ENCODE measurements at places on chromosomes 2 and 18.
A peak's percentile ranks its signal among the peaks of the same experiment; 100 is the strongest.

DNA sequence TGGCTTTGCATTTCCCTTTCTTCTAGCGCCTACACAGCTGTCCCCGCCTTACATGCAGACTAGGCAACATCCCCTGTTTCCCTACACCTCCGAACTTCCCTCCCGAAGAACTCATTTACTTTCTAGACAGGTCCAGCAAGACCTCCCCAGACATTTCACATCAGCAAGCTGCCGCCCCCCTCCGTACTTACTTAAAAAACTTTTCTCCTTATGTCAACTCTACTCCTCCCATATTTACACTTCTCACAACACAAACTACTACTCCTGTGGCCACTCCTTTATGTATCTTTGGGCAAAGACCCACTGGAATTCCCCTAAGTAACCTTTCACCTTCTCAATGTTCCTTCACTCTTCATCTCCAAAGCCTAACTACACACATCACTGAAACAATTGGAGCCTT is 20.4 kb upstream of the ZNF397 start:
- no peak for DNase-seq

GRCh38 chr2:171176516-171176915 is 15.8 kb upstream of the TLK1 start:
- DNase-seq, result no peak

DNA sequence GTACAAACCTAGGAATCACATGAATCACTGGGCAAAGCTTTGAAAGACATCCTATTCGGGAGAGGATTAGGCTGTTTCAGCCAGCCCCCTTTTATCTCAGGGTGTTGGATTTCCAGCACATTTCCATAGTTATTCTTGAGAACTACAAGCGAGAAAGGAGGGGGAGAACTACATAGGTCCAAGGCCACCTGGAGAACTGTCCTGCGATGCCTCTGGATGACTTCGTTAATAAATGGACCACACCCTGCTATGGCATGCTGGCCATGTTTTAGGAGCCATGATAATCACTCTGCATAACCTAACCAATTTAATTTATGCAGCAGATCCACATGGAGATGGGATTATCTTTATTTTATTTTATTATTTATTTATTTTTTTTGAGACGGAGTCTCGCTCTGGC is 29.9 kb downstream of the RHBDD1 start:
- no peak for DNase-seq

GRCh38 chr2:136328207-136328795 is 210.4 kb upstream of the CXCR4 start:
- no peak for DNase-seq

- DNase-seq, result no peak
Measured at GRCh38 chr2:67572721-67573435, 175.7 kb downstream of the ETAA1 start.

GRCh38 chr18:29007986-29008654 is 831.2 kb upstream of the CDH2 start:
- DNase-seq, result no peak

DNA sequence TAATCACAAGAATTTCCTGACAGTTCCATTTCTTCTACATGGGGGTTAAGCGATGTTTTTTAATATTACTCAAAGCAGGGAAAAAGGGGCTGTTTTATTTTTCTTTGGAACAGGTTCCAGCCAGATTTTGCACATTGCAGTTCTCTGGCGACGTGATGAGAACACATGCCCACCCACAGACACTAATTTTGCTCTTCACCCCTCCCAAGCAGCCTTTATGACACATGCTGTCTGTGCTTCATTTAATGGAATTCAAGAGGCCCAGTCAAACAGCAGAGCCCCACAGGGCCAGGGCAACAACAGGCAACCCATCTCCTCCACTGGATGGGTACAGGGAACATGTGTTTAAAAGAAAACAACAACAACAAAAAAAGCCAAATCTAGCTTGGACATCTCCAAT is 70.8 kb downstream of the SPRED2 start:
- DNase-seq, result no peak

GRCh38 chr2:71592181-71592711 is 138.9 kb downstream of the DYSF start:
- no peak for DNase-seq

GRCh38 chr2:39661826-39662225 is 3.9 kb upstream of the TMEM178A start:
- DNase-seq, result no peak

GRCh38 chr18:48735080-48735676 is 196.3 kb downstream of the CTIF start:
- no peak for DNase-seq

DNA sequence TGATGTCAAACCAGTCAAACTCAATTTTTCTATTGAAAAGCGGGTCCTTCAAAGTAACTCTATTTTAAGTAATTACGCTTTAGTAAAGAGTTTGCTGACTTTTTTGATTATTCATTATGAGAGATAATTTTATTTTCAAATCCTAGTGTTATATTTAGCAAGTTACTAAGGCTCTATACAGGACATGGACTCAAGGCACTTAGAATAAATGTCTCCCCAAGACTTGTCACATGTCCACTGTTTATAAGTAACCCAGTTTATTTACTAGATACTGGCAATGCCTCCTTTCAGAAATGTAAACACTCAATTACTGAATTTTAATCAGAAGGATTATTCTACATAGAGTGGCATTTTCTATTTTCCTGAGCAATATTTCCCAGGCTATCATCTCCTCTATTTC is 638.1 kb downstream of the ERBB4 start:
- DNase-seq, result no peak

DNA sequence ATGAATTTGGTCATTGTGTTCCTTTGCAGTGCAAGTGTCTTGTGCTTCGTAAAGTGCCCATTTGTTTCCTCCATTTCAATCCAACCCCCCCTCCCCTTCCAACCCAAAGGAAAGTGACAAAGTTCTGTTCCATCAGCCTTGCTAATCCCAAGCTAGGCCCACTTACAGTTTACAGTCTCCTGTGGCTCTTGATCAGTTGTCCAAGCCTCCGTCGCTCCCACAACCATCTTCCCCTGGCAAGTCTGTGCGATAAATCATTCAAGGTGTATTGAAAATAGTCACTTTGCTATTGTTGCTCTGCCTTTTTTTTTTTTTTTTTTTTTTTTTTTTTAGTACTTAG is 6.5 kb downstream of the POU3F3 start:
- DNase-seq, result no peak

DNA sequence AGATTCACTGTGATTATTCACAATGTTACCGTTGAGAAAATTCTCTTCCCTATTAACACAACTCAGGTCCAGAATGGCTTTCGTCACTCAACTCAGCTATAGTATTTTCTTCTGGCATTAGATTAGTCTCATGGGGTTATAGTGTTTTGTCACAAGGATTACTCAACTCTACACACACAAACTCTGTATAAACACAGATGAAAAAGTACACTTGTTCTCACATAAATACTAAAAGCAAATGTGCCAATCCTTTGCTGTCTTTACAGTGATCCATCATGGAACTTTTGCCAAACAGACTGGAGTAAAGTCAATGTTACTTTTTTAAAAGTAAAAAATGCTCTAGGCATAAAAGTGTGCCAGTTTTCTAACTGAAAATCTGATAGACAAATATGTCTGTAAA is 267.6 kb downstream of the RBM43 start:
- no peak for DNase-seq

GRCh38 chr2:75396314-75396713 is 164.4 kb downstream of the EVA1A start:
- no peak for DNase-seq

- DNase-seq, result no peak
Measured at GRCh38 chr2:9424447-9425164, 1.2 kb downstream of the CPSF3 start.

GRCh38 chr18:42742474-42742873 is 373.0 kb downstream of the RIT2 start:
- DNase-seq, result no peak

DNA sequence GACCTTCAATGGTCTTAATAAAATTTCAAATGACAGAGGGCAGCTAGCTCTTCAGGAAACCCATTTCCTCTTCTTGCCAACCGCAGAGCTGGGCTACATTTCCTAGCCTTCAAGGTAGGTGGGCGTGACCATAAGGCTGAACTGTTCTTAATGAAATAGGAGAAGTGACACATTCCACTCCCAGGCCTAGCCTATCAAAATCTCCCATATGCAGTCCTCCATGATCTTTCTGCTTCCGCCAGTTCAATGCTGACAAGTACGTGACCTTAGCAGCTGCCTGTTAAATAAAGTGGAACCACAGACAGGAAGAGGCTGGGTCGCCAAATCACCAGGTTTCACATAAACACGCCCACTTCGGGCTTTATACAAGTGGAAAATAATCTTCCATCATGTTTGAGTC is 13.2 kb downstream of the SERPINE2 start:
- no peak for DNase-seq

GRCh38 chr18:65975536-65975935 is 224.7 kb downstream of the CDH7 start:
- no peak for DNase-seq

GRCh38 chr2:181741756-181742155 is 61.4 kb upstream of the NEUROD1 start:
- DNase-seq, result peak; percentile 12

DNA sequence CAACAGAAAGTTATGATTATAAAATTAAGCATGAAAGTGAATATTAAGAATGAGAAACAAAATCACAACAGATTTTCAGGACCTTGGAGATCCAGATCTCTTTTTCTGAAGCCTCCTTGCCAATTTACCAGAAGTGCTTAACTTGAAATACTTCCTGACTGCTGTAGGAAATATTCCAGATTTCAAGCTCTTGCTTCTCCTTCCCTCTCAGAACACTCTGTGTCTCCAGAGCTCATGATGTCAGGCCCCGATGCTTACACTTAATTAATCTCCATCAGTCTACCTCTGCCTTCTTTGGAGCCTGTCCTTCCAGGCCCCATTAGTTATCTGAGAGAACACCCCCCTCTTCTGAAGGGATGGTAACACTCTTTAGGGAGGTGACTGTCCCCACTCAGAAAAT is 20.7 kb upstream of the NT5C1B start:
- no peak for DNase-seq

DNA sequence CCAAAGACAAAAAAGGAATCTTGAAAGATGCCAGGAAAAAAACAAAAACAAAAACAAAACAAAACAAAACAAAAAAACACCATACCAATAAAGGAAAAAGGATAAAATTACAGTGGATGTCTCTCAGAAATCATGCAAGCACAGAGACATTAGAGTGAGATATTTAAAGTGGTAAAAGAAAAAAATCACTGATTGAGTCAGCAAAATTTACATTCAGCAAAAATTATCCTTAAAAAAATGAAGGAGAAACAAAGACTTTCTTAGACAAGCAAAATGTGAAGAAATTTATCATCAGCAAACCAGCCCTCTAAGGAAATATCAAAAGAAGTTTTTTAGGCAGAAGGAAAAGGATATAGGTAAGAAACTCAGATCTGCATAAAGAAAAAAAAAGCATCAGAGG is 10.2 kb upstream of the GKN1 start:
- DNase-seq, result no peak

DNA sequence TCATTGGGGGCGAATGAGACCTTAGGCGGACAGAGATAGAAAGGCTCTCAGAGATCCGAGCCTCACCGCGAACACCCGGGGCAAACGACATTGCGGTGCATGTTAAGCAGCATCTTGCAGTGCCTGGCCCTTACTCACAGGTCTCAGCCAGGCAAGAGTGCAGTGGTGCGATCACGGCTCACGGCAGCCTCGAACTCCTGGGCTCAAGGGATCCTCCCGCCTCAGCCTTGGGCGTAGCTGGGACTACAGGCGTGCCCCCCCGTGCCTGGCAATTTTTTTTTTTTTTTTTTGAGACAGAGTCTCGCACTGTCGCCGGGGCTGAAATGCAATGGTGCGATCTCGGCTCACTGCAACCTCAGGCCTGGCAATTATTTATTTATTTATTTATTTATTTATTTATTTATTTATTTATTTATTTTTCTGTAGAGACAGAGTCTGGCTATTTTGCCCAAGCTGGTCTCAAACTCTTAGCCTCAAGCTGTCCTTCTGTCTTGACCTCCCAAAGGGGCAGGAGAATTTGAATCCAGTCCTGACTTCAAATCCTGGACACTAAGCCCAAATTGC is 1.3 kb downstream of the LAMA3 start:
- DNase-seq, result no peak

- DNase-seq, result no peak
Measured at GRCh38 chr2:120856421-120856862, 120.8 kb downstream of the GLI2 start.

- no peak for DNase-seq
Measured at GRCh38 chr18:5152343-5153020, 44.6 kb downstream of the AKAIN1 start.

GRCh38 chr2:126482582-126483464 is 173.1 kb upstream of the GYPC start:
- DNase-seq, result no peak

DNA sequence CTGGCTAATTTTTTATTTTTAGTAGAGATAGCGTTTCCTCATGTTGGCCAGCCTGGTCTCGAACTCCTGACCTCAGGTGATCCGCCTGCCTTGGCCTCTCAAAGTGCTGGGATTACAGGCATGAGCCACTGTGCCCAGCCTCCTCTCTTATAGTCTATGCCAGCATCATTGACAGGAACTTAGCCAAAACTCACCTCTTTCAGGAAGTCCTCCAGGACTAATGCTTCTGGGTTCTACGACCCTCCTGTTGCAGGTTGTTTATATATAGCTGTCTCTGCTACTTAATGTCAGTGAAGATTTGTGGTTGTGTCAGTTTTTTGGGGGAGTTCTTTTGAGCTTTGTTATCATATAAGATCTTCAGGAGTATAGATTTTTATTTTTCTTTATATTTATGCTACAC is 112.1 kb upstream of the CDC42EP3 start:
- no peak for DNase-seq

GRCh38 chr2:199118673-199119112 is 339.0 kb downstream of the SATB2 start:
- DNase-seq, result no peak
